Thoracic aorta endothelial cell (primary cell): ENCODE measurements at places on chromosomes 11 and 22. TPM values are rescaled to one million over a fixed set of nuclear protein-coding genes. Genes with fewer than 3 reads are reported as not detected.

Gene TTC28
- 43.1 and 45.1 TPM in 2 replicates for total RNA-seq

Gene OR4D11
- not detected in 2 replicates for total RNA-seq

Gene APOL4
- 1.1 and 1.3 TPM in 2 replicates for total RNA-seq

Gene TMEM191C
- 0.07 and 0.40 TPM in 2 replicates for total RNA-seq

Gene MLC1
- not detected in 2 replicates for total RNA-seq

Gene C22orf31
- total RNA-seq: not detected in 2 replicates

Gene GAL
- 5.3 and 9.3 TPM in 2 replicates for total RNA-seq

Gene ANAPC15
- 34.2 and 35.5 TPM in 2 replicates for total RNA-seq

Gene MN1
- total RNA-seq: 0.65 and 1.6 TPM in 2 replicates
